ENCODE measurements at places on chromosomes 3 and 15. TPM values are rescaled to one million over a fixed set of nuclear protein-coding genes. Genes with fewer than 3 reads are reported as not detected.

Gene GOLGA8S
- total RNA-seq = not detected

Gene RBP2
- total RNA-seq = not detected

Gene TIMP4
- 11.3 TPM for total RNA-seq

Gene C2CD4B
- not detected for total RNA-seq

Gene LRTM1
- not detected for total RNA-seq

Gene TMEM44
- total RNA-seq = 11.9 TPM

Gene TMEM87A
- 31.3 TPM for total RNA-seq

Gene IGF2BP2
- 67.6 TPM for total RNA-seq

Gene ROBO1
- 27.6 TPM for total RNA-seq

Gene IVD
- 42.4 TPM for total RNA-seq

Gene NMNAT3
- 0.84 TPM for total RNA-seq

Gene ADAMTS9
- total RNA-seq = 2.5 TPM

Gene TMC3
- total RNA-seq = not detected

Gene BCL2A1
- total RNA-seq = not detected

Gene CHRFAM7A
- not detected for total RNA-seq

Gene PLSCR2
- total RNA-seq = not detected

Gene ARNT2
- 8.4 TPM for total RNA-seq

Gene DGKG
- 0.50 TPM for total RNA-seq

Measured in bronchus fibroblast of lung (primary cell).